ENCODE measurements at places on chromosomes 5 and 9.

GRCh38 chr5:179974946-179975712, 67.4 kb upstream of the TBC1D9B start:
- no peak for DNase-seq

DNA sequence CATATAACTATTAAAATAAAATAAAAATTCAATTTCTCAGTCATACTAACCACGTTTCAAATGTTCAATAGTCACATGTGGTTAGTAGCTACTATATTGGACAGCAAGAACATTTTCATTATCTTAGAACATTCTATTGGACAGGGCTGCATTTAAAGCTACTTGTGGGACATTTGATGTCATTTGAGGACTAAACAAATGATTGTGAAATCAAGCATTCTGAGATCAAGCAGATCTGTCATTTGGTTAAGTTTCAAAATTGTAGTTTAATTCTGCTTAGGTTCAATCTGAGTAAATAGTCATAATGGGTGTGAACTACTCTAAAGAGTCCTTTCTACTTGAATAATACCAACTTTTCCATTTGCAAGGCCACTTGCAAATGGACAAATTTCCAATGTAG, 226.9 kb upstream of the C9orf72 start:
- DNase-seq = no peak

DNA sequence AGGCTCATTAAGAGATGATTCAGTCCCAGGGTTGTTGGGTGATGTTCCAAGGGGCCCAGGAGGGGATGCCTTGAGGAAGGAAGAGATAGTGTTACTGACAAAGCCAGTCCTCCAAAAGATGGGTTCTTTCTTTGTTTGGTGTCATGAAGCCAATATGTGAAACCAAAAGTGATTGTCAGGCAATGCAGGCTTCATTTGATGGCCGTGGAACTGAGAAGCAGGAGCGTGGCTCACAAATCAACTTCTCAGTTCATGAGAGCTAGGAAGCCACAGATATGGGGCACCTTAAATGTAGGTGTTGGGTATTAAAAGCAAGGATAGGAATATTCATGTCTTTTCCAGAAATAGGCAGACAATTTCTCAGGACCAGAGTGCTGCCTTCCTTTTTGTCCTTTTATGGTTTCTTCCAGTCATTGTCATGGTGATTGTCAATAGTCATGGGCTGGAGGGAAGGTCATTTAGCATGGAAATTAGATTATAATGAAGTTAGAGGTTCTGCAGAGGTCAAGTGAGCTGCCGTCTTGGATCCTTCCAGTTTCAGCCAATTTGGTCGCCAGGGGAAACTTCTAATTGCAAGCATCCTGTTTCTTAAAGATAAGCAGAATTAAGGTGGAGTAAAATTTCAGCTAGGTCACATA, 393.0 kb downstream of the NTRK2 start:
- no peak for DNase-seq

DNA sequence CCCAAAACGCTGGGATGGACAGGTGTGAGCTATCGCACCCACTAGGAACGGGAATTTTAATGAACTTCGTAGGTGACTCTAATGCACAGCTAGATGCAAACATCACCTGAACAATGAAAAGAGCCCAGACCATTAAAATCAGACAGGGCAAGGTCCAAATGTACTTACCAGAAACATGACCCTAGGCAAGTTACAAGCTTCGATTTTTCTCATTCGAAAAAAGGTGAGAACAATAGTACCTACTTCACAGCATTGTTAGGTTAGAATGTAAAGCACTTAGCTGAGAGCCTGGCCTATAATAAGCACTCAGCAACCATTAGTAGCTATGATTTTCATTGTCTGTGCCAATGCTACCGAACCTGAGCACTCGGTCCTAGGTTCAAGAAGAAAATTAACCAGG, 5.8 kb upstream of the KLHL3 start:
- DNase-seq = no peak

GRCh38 chr9:135910216-135910615, 2.9 kb upstream of the CAMSAP1 start:
- DNase-seq = no peak

Measured in HCEC 1CT (cell line).